ENCODE measurements at places on chromosomes 1 and 21.

DNA sequence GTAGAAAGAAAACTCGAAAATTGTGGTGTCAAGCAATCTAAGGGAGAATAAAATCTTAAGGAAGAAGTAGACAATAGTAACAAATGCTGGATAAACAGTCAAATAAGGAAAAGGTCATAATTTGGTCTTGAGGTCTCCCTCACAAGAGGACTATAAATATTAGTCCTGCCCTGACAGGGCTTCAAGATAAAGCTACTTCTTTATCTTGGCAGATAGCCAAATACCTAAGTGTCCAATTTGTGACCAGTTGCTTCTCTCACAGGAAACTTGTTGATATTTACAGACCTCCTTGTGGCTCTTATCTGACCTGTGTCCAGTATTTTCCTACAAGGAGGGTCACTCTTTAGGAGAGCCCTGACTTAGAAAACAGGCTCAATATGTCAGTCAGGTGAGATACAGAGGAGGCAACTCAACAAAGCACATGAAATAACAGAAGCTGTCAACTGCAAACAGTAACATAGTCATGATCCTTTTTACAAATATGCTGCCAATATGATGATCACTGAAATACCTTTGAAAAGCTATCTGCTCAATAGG, 88.8 kb downstream of the TNNI3K start:
- DNase-seq, result no peak

GRCh38 chr1:217274416-217274815, 356.5 kb downstream of the GPATCH2 start:
- no peak for DNase-seq

- no peak for DNase-seq
Observed at GRCh38 chr1:237507005-237507404, 383.7 kb downstream of the ZP4 start.

DNA sequence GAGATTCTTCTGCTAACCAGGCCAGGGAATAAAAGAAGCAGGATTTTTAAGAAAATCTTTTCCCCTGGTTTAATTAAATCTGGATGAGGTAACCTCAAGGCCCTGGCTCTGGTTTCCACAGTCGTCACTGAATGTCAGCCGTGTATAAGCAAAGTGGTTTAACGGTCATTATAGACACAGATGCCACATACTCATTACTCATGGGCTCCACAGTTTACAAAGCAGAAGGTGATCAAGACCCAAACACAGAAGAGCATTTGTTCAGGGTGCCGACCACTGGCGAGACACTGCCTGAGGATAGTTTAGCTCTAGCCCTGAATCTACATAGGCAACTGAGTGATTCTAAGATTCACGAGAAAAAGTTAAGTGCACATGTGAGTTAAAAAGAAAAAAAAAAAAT, 27.8 kb upstream of the RAP1GAP start:
- DNase-seq, result no peak

- no peak for DNase-seq
Observed at GRCh38 chr1:48023488-48023887, 26.3 kb upstream of the TRABD2B start.

DNA sequence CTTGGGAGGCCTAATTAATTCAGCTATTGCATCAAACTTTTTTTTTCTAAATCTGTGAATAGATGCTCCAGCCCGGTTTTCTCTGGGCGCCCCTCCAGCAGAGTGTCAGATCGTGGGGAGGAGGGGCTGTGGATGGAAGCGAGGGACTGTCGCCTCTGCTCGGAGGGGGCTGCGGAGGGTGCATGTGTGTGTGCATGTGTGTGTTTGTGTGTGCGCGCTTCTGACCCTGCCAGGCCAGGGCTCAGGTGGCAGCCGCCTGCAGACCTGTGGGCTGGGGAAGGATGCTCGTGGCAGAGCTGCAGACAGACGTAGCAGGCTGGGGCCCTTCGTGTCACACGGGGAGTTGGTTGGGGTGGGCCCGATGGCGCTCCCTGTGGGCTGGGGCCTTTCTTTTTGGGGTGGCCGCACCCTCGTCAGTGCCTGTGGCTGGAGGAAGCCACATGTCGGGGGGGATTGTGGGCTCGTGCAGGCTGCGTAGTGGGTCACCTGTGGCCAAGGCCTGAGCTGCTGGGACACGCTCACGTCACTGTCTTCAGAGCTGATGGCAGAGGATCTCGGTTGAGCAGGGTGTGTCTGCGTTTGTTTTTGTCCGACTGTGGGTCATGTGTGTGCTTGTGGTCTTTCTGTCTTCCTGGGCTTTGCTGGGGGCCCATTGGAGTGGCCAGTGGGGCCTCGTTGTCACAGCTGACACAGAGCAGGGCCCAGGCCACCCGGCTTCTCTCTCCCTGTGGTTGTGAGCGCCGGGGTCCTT, 2.8 kb downstream of the SKI start:
- DNase-seq, result no peak

DNA sequence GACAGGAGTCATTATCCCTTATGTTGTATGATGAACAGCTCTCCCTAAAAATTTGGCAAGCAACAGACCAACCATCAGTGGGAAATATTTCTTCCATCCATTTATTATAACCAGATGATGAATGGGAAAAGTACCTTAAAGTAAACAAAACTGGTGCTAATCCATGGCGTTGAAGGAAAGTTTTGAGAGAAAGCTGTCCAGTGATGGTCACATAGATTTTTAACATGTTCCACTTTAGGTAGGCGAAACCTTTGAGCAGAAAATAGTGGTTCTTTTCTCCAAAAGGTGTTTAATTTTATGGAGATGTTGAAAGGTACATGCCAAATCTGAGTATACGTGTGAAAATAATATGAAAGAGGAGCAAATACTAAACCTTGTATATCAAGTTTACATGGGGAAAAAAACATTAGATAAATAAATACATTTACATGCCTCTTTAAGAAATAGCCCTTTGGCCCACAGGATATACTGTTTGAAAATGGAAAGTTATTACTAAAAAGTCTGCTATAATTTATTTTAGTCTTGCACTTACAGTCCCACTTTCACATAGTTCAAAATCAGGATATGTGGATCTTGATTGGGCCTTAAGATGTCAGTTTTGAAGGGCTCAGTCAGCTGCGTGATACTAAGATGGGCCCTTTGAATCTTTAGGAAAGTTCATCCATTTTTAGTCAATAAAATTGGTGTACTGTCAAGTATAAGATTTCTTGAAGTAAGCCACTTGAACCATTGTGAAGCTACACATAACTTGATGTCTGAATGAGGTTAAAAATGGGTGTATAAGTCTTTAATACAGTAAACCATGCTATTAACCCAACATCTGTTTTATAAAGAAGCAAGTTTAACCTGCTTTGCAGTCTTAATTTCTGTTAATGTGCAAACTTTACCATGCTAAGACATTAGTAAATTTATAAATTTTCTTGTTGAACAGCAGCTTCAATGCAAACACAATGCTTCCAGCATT, 10.5 kb downstream of the RPL5 start:
- no peak for DNase-seq

DNA sequence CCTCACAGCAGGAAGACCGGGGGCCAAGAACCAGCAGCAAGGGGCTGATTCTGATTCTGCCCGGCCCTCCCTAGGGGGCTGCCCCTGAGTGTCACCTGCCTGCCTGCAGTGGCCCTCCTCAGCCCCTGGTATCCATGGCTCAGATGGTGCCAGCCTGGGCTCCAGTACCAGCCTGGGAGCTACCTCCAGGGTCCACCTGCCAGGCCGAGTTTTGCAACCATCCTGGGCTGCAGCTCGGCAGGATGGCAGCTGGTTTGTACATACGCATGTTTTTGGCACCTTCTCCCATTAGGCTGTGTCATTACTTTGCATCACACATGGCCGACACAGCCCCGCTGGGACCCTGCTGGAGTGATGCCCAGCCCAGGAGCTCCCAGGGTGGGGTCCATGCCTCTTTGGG, 93.3 kb upstream of the WNT4 start:
- DNase-seq, result no peak

DNA sequence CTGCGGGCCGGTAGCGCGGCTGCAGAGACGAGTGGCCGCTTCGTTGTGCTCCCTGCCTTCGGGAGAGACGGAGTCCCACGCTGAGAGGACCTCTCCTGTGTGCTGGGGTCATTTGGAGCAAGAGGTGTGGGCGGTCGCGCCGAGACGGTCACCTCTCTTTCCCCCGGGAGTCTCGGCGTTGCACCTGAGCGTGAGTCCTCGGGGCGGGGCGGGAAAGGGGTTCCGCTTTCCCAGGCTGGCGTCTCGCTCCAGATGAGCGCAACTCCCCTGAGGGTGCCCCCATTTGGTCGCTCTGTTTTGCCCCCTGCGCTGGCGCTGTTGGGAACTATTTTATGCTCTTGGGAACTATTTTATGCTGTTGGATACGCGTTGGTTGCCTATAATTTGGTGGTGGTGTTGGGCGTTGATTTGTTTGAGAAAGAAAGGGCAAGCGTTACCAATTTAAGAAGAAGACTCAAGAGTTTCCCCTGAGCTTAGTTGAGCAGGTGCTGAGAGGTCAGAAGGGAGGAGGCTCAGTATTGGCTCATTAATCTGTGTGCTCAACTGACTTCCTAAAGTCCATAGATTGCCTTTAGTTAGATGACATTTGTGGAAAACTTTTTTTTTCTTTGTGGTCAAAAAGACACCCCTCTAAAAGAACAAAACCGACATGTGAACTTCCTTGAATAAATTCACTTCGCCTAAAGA, 683 bp downstream of the LRRC8B start:
- peak; percentile 31 for DNase-seq

- no peak for DNase-seq
Observed at GRCh38 chr1:46717654-46718053, 1.3 kb downstream of the EFCAB14 start.

- DNase-seq, result no peak
Observed at GRCh38 chr1:212157252-212157651, 121.7 kb downstream of the DTL start.

- DNase-seq, result no peak
Observed at GRCh38 chr1:59096501-59096900, 200.4 kb upstream of the FGGY start.

Data from C1 segment of cervical spinal cord (tissue), 14 donors.